ENCODE measurements at places on chromosomes 4 and X.

- DNase-seq = no peak
Measured at GRCh38 chr4:138659812-138660316, 355.7 kb upstream of the NOCT start.

- DNase-seq = no peak
Measured at GRCh38 chr4:61666244-61666643, 466.1 kb downstream of the ADGRL3 start.

DNA sequence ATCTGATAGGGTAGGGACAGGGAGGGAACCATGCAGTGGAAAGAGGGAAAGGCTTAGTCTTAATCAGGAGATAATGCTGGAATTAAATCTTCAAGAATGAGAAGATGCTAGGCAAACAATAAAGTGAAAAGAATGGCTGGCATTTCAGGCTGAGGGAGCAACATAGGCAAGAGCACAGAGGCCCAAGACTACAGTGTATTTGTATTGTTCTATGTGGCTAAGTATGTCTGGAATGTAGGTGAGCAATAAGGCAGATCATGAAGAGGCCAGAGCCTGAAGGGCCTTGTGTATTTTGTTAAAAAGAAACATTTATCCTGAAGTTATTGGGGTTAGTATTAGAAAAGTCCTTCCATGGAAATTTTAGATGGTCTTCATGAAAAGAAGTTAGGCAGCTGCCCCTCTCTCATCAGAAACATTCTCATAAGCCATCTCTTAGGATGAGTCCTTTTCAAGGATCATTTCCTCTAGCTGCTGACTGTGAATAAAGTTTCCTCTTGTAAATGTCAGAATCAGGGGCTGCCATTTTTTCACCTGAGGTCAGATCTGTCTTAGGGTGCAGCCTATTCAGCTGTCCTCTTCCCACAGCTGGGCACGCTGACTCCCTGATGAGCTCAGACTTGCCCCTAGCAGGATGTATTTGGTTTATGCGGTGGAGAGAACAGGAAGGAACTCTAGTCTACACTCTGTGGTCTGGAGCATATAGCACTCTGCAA, 46.3 kb downstream of the ATP10D start:
- peak; percentile 42 for DNase-seq

GRCh38 chrX:97691901-97692455, 808.3 kb downstream of the RPA4 start:
- no peak for DNase-seq

DNA sequence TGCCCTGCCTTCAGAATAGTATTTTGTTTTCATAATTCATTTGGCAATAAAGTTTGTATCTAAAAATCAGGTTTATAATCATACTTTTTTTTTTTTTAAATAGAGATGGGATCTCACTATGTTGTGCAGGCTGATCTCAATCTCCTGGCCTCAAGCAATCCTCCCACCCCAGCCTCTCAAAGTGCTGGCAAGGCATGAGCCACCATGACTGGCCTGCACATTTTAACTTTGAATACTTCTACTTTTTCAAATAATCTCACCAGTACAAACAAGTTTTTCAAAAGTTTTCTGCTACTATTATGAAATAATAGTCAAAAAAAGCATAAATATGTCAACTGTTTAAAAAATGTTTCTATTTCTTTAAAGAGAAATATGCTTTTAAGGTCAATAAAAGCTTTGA, 69.6 kb upstream of the GPR34 start:
- no peak for DNase-seq

- DNase-seq = no peak
Measured at GRCh38 chrX:100975212-100975611, 5.7 kb downstream of the ARL13A start.

DNA sequence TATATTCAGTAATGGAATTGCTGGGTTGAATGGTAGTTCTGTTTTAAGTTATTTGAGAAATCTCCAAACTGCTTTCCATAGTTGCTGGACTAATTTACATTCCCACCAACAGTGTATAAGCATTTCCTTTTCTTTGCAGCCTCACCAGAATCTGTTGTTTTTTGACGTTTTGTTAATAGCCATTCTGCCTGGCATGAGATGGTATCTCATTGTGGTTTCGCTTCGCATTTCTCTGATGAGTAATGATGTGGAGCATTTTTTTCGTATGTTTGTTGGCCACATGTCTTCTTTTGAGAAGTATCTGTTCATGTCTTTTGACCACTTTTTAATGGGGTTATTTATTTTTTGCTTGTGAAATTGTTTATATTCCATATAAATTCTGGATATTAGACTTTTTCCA, 13.6 kb upstream of the MAGED4B start:
- DNase-seq = no peak

DNA sequence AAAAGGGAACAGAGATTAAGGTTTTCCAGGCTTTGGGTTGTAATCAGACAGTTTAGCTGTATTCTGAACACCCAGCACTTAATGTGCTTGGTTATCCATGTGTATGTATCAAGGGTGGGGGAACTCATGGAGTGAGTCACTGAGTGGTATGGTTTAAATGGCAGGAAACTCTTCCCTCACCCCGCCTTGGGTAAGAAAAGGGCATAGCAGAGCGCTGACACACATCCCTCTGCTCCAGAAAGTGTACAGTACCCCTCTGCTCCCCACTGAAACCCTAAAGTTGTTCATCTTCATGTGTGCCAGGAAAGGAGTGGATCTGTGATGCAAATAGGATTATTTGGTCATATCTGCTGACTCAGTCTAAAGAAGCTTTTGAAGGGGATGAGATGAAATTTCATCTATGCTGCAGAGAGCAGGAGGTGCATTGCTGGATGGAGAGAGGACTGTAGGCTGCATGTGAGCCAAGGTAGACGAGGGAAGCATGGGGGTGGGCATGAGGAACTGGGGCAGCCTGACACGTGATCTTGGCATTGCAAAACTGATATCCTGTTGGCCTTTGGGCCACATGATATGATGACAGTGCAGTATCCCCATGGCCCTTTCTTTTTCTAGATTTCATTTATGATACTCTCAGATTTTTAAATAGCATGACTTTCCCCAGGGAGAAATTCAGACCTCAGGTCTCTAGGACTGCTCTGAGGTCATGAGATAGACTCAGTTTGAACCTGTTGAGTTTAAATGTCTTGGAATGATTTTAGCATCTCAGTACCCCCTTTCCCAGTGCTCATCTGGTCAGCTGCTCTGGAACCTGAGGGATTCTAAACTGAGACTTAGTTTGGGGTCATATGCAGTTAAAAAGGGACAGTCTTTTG, 84.8 kb downstream of the TMEM164 start:
- peak; percentile 24 for DNase-seq

- DNase-seq = no peak
Measured at GRCh38 chrX:16155581-16156096, 11.6 kb upstream of the MAGEB17 start.

- peak; percentile 61 for DNase-seq
Measured at GRCh38 chr4:109548655-109549054, 11.4 kb upstream of the MCUB start.

- no peak for DNase-seq
Measured at GRCh38 chr4:62544428-62544827, 1344.3 kb downstream of the ADGRL3 start.

DNA sequence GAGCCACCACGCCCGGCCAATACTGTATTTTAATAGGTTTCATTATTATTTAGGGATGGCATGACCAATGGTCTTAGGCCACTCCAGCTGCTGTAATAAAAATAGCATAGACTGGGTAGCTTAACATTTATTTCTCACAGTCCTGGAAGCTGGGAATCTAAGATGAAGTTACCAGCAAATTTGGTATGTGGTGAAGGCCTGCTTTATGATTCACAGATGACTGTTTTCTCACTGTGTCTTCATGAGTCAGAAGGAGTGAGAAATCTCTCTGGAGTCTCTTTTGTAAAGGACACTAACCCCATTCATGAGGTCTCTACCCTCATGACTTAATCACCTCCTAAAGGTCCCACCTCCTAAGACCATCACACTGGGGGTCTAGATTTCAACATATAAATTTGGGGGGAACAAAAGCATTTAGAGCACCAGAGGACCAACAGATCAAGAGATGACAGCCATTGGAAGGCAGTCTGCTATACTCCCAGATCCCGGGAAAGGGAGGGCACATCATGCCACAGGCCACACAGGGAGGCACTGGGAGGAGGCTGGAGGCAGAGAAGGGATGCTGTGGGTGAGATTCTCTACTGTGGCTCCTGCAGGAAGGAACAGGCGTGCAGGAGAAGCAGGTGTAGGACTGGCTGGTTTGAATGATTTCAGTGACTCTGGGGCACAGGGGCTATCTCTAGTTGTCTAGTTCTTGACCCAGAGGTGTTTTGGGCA, 335.8 kb upstream of the SFRP2 start:
- peak; percentile 60 for DNase-seq

DNA sequence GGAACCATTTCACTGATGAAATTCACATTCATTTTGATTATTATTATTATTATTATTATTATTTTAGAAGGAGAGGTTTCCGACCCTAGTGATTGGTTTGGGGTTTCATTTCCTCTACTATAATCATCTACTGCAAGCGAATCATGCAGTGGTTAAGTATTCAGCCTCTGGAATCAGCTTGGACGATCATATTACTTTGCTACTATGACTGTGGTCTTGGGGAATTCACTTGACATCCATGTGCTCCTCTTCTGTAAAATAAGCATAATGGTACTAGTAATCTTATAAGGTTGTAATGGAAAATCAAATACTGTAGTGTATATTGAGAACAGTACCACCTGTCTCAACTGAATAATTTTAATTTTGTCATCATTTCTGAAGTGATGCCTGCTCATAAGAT, 132.1 kb upstream of the SLC4A4 start:
- no peak for DNase-seq

DNA sequence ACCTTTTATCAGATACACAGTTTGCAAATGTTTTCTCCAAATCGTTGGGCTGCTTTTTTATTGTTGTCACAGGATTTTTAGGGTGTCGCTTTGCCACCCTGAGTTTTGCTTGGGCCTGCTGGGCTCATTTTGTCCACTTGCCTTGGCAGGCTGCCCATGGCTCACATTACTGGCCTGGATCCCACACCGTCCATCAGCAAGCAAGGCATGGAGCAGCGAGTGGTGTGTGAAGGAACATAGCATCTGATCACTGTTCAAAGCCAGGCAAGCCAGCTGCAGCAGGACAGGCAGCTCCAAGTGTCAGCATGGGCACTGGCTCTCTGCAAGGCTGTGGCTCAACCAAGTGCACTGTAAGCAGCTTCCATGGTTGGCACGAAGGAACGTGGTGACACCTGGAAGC, 261.4 kb upstream of the TECRL start:
- no peak for DNase-seq

DNA sequence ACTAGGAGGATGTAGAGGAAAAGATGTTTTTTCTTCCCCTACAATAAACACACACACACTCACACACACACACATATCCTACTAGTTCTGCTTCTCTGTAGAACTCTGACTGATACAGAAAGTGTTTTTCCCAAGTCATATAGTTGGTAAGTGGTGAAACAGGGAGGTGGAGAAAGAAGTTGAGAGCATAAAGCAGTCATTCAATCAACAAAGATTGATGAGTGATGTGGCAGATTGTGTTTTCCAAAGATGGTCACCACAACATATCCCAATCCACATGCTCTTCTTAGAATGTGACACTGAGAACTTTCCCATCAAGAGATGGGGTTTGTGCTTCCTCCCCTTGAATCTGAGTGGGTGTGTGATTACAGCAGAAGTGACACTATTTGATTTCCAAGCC, 123.4 kb upstream of the ATP6AP2 start:
- DNase-seq = no peak

- DNase-seq = no peak
Measured at GRCh38 chr4:124748965-124749364, 36.4 kb upstream of the ANKRD50 start.

GRCh38 chrX:1178580-1179057, 33.8 kb downstream of the CRLF2 start:
- no peak for DNase-seq

GRCh38 chrX:146755214-146755613, 54.4 kb upstream of the CXorf51B start:
- no peak for DNase-seq

GRCh38 chrX:53440621-53441517, 6.7 kb upstream of the HSD17B10 start:
- peak; percentile 81 for DNase-seq

- no peak for DNase-seq
Measured at GRCh38 chr4:156146571-156146970, 192.9 kb upstream of the CTSO start.

DNA sequence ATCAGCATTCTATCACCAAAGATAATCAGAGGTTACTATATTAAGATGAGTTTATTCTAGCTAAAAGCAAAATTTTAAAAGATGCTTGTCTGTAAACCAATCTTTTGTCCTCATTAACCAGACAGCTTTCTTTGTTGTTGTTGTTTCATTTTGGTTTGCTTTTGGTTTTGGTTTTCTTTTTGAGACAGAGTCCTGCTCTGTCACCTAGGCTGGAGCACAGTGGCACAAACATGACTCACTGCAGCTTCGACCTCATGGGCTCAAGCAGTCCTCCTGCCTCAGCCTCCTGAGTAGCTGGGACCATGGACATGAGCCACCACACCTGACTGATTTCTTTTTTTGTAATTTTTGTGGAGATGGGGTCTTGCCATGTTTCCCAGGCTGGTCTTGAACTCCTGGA, 102.9 kb downstream of the COX18 start:
- DNase-seq = no peak

DNA sequence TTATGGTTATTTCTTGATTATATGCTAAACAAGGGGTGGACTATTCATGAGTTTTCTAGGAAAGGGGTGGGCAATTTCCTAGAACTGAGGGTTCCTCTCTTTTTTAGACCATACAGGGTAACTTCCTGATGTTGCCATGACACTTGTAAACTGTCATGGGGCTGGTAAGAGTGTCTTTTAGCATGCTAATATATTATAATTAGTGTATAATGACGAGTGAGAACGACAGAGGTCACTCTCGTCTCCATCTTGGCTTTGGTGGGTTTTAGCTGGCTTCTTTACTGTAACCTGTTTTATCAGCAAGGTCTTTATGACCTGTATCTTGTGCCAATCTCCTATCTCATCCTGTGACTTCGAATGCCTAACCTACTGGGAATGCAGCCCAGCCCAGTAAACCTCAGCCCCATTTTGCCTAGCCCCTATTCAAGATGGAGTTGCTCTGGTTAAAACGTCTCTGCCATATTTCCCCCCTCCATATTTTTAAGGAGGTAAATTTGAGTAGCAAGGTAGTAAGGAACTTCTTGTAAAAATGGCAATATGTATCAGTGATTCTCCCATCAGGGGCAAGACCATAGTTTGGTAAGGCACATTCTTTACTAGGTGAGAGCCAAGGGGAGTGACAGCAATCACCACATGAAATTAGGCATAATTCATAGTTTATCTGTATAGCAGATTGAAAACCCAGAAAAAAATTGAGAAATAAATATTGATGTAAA, 2.6 kb downstream of the CXCL2 start:
- no peak for DNase-seq
